CD4-positive, alpha-beta T cell (primary cell): ENCODE measurements at places on chromosomes 13 and 19.

- DNase-seq = no peak
Observed at GRCh38 chr19:31529121-31529520, 179.9 kb upstream of the TSHZ3 start.

GRCh38 chr13:79447741-79448140 is 33.2 kb upstream of the NDFIP2 start:
- DNase-seq = no peak

DNA sequence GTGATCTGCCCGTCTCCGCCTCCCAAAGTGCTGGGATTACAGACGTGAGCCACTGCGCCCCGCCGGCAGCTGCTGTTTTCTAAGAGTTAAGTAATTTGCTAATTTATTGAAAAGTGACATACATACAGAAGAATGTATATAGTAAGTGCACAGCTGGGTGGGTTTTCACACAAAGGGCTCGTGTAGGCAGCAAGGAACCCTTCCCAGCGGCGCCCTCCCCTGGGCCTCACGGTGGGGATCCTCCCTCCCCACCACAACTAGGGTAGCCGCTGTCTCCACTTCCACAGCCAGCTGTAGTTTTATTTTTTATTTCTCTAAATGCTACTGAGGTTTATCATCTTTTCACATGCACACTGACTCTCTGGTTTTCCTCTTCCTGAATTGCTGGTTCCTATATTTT is 64.9 kb downstream of the CRYL1 start:
- DNase-seq = no peak

GRCh38 chr13:109707742-109708617 is 78.4 kb downstream of the IRS2 start:
- DNase-seq = no peak

GRCh38 chr19:1220976-1221903 is 15.7 kb downstream of the STK11 start:
- no peak for DNase-seq

DNA sequence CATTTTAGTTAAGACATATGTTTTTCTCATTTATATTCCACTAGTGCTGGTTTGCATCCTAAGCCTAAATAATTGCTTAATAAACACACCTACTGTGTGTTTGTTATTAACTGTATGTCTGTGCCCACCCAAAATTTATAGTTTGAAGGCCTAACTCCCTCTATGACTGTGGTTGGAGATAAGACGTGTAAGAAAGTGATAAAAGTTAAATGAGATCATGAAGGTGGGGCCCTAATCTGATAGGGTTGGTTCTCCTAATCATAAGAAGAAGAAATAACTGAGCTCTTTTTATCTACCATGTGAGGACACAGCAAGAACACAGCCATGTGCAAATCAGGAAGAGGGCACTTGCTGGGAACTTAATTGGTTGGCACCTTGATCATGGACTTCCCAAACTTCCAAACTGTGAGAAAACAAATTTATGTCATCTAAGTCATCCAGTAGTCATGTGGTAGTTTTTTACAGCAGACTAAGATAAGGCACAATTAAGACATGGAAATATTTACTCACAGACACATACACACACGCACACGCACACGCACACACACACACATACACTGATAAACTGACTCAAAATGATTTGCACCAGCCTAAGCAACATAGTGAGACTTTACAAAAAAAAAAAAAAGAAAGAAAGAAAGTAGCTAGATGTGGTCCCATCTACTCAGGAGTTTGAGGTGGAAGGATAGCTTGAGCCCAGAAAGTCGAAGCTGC is 662.1 kb downstream of the PCDH9 start:
- DNase-seq = no peak

DNA sequence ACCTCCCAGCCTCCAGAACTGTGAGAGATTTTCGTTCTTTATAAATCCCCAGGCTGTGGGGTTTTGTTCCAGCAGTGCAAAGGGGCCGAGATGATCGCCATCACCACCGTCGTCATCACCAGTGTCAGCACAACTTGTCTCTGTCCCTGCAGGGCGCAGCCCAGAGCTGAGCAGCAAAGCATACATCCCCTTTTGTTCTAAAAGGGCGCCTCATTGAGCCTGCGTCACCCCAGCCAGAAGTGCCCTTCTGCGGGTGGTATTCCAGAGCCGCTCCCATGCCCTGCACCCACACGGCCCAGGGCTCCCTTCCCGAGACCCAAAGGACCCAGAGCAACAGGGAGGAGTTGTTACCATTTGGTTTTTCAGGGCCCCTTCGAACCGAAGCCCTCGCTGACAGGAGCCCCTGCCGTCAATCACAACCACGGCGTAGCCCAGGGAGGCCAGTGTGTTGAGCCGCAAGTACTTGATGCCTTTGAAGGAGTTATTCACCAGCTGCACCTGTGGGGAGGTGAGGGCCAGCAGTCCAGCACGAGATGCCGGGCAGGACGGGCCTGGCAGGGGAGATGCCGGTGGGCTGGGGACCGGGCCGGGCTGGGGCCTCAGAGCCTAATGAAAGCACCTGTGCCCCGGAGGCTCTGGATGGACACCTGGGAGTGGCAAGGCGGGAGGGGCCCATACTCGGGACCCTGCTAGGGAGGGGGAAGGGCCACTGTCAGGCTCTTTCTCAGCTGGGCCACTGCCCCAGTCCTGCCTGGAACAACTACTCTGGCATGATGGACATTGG is 14.4 kb upstream of the MYDGF start:
- no peak for DNase-seq

- no peak for DNase-seq
Observed at GRCh38 chr19:38786572-38787265, 2.3 kb upstream of the LGALS7B start.

- no peak for DNase-seq
Observed at GRCh38 chr13:101739382-101740178, 287.1 kb downstream of the ITGBL1 start.

GRCh38 chr19:53511933-53512374 is 26.0 kb upstream of the ZNF331 start:
- peak; percentile 71 for DNase-seq

DNA sequence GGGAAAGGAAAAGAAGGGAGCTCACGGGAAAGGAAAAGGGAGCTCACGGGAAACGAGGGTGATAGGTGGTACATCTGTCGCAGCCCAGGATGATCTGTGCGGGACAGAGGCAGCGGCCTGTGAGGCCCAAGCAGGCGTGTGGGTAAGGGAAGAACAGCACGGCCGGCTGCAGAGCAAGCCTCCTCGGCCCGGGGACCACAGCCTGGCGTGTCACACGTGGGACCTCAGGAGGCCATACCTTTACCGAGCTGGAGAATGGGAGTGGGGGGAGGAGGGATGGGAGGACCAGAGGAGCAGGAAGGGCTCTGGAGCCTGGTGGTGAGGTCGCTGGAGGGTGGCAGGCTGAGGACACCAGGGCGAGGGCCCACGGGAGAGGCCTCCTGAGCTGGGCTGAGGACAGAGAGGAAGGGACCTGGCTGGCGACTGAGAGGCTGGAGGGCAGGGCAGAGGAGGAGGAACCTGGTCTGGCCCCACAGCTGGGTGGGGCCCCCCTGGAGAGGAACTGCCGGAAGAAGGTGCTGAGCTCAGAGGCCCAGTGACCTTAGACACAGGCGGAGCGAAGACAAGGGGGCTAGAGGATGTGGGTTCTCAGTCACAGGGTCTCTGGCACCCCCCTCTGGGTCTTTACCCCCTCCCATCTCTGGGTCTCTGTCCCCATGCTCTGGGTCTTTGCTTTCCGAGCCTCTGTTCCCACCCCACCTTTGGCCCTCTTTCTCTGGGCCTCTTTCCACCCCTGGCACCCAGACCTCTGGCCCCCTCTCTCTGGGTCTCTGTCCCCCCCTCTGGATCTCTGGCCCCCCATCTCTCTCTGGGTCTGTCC is 2.9 kb upstream of the FTL start:
- DNase-seq = peak; percentile 57

DNA sequence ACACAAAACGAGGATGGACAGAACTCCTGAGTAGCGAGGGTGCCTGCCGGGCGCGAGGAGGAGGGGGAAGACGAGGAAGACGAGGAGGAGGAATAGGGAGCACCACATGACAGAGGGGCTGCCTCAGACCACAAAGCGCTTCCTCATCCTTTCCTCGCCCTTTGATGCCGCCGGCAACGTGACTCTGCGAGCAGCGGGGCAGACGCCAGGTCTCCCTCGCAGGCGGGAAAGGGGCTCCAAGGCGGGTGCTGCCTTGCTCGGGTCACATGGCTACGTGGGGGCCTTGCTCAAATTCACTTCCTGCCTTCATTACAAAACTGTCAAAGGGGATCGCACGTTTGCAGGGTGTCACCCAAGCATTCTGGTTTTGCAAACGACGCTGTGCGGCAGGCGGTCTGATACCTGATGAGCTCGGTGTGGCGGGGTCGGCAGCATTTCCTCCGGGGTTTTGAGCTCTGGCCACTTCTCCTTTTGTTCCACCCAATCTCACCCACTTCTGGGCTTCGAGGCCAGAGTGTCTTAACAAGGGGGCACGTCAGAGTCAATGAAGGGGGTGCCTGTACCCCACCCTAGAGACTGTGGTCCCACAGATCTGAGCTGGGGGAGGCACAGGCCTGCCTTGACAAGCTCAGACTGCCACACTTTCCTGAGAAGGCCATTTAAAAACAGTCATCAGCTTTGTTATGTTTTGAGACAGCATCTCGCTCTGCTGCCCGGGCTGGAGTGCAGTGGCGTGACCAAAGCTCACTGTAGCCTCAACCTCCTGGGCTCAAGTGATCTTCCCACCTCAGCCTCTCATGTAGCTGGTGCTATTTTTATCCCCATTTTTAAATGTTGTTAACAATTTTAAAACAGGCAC is 14.9 kb downstream of the MAP2K2 start:
- peak; percentile 56 for DNase-seq

- DNase-seq = no peak
Observed at GRCh38 chr13:26219726-26220125, 2.4 kb downstream of the RNF6 start.

GRCh38 chr13:31814536-31814935 is 75.2 kb downstream of the RXFP2 start:
- no peak for DNase-seq

DNA sequence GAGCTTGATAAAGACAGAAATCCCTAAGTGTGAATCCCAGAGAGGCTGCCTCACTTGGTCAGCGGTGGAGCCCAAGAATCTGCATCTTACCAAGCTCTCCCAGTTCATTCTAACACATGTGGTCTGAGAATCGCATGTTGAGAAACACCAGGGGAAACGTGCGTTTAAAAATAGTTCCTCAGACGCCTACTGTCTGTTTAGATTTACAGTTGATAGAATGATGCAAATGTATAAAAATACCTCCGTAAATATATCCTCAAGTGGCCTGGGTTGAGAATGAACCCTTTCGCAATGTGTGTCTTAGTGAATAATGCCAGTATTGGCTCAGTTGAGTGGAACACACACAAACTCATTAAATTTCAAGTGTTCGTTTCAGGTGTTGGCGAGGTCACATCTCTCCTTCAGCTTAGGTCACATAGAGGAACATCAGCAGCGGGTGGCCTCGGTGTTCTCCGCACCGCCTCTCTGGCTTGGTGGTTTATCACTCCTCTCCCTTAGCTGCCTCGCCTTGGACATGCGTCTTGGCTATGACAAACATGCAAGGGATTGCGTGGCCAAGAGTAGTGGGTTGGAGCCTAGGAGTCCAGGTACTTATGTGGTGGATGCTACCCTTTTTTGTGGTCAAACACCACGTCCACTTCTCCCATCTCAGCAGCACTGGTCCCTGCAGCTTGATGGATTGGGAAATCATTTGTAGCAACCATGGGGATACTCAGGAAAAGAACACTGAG is 117.6 kb upstream of the SPATA13 start:
- no peak for DNase-seq

GRCh38 chr13:110130431-110130830 is 176.5 kb downstream of the COL4A1 start:
- no peak for DNase-seq

- DNase-seq = no peak
Observed at GRCh38 chr19:42196011-42197001, 21.2 kb downstream of the DEDD2 start.

- no peak for DNase-seq
Observed at GRCh38 chr13:113670541-113670940, 3.5 kb downstream of the GRK1 start.

DNA sequence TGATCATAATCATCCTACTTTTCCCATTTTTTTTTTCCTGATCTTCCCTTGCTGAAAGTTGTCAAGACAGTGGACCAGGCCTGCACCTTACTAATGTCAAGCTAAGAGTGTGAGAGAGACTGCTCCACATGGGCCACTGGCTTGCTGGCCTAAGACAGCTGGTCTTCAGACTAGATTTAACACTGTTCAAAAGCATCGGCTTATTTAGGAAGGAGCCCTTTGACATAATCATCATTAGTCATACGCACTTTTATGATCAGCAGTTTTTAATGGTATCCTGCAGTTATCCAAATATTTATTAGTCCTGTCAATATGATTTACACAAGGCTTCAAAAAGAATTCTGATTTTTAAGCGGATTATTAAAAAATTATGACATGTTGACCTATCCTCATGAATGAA is 270.6 kb downstream of the DNAJC15 start:
- DNase-seq = no peak

DNA sequence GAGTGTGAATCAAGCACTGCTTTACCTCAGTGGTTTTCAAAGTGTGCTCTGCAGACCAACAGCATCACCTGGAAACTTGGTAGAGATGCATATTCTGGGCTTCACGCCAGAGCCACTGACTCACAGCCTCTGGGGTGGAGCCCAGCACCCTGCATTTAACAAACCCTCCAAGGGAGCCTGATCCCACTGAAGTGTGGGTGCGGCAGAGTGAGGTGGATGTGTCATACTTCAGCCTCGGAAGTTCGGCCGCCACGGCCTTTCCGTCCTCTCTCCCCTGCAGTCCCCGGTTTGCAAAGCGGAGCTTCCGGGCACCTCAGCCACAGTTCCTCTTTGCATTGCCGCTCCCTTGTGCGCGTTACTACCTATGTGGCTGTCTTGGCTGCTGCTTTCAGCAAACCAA is 33.3 kb upstream of the MICU2 start:
- DNase-seq = no peak

GRCh38 chr19:53980539-53981375 is 10.7 kb upstream of the CACNG6 start:
- DNase-seq = no peak

- no peak for DNase-seq
Observed at GRCh38 chr13:26021516-26021915, 30.3 kb downstream of the SHISA2 start.

- DNase-seq = no peak
Observed at GRCh38 chr19:20167651-20168122, 673 bp downstream of the ZNF486 start.

- no peak for DNase-seq
Observed at GRCh38 chr13:22862478-22862877, 318.3 kb upstream of the SGCG start.

GRCh38 chr13:23500849-23501248 is 67.3 kb upstream of the SACS start:
- no peak for DNase-seq
